ENCODE measurements at places on chromosomes 1 and 21.

DNA sequence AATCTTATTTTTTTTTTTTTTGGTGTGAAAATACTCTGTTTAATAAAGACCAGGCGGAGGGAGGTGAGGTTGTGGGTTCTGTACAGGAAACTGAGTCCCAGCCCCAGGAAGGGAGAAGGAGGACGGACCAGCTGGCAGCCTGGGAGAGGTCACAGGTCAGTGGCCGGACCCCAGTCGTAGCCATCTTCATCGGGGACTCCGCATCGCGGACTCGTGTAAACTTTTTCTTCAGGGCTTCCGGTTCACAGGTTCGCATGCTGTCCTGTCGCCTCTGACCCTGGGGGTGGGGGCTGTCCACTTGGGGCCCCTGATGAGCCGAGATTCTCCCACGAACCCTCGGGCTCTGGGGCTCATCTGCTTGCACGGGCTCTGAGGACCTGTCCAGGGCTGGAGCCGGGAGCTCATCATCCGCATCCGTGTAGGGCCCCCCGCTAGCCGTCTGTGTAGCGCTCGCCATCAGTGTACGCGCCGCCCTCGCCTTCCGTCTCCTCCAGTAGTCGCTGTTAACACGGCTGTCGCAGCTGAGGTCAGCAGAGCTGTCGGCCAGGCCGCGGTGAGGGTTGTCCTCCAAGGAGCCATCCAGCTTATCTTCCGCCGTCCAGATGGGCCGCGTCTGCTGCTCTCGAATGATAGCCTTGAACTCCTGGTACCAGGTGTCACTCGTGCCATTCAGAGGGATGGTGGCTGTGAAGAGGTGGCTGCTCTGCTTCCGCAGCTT, 975.7 kb upstream of the PRMT6 start:
- DNase-seq, result no peak

- no peak for DNase-seq
These were observed 38.7 kb downstream of the SNX7 start for GRCh38 chr1:98700228-98700627.

DNA sequence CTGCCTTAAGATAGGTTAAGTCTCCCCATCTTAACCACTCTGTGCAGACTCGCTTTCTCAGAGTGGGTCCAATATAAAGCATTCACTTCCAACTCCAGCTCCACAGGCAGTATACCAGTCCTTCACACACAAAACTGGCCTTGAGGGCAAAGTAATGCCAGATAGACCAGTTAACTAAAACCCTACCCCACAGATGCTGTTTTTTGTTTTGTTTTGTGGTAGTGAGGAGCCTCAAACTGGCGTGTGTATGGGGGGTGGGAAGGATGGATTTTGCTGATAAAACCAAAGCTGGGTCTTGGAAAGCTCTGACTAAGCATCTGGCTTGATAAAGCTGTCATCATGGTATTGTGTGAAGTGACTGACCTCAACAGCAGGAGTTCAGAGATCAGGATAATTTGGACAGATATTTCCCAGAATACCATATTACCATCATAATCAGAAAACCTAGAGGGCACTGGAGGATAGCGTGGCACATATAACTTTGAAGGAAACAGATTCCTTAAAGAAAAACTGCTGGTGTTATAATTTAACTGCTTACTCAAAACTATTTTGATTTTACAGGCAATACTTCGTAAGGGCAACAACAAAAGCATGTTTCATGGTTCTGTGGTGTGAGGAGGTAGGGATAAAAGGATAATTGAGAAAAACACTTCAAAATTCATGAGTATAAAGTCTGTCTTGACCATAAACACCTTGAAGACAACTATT, 29.6 kb upstream of the CPLANE2 start:
- DNase-seq, result no peak

DNA sequence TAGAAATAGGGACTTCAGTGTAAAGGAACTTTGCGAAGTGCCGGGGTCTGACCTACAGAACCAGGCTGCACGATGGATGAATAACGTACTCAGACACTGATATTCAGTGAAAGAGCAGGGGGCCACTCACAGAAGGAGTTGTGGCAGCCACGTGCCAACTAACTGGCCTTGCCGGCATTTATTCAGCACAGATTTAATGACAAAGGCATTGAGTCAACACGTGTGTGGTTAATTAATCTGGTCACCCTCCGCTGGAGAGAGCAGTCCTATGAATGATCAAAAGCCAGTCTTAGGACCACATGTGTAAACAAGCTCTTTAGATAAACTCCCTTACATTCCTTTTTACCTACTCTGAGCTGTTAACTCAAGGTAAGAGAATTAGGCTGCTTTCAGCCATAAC, 6.2 kb upstream of the B3GALT2 start:
- no peak for DNase-seq
